ENCODE measurements at places on chromosomes 7 and 10.

- DNase-seq, result no peak
These were observed 14.0 kb downstream of the TMEM130 start for GRCh38 chr7:98855610-98856422.

DNA sequence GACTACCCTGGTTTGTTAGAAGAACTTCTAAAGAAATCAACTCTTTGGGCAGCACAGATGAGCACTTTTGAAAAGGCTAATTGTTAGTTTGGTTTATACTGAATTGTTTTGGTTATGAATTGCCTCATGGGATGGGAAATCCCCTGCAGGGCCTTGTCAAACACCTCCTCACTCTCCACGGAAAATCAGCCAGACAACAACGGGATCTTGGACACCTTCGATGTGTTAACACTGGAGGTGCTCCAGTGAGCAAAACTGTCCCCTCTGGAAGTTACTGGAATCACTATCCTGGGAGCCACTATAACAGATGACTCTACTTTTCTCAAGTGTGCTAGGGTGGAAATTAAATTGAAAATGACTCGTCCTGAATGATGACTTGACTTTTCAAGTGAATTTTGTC lies 38.7 kb downstream of the CDK6 start:
- no peak for DNase-seq

DNA sequence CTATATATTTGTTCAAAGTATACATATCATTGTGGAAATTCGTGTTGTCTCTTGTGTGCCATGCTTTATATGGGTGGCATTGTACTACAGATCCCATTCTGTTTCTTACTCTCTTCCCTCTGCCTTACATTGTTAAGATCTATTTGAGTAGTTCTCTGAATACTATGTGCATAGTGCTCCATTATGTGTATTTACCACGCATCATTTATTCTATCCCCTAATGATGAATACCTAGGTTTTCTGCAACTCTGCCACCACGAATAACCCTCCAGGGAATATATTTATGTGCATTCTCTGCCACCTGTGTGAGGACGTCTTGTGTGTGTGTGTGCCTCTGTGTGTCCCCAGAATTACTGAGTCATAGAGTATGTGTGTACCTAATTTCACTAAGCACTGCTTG lies 431.2 kb upstream of the C7orf33 start:
- DNase-seq, result no peak

DNA sequence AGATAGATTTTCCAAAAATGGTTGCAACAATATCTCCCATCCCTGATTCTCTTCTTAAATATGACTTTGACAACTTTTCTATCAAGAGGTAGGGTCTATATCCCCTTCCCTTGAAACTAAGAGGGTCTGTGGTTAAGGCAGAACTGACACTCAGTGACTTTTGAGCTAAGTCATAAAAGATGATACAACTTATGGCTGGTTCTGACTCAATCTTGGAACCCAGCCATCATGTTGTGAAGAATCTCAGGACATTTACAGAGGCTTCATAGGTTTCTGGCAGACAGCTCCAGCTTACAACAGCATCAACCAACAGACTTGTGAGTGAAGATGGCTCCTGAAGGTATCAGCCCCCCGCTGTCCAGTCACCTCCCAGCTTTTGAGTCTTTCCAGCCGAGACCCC lies 203.5 kb downstream of the RNLS start:
- no peak for DNase-seq

DNA sequence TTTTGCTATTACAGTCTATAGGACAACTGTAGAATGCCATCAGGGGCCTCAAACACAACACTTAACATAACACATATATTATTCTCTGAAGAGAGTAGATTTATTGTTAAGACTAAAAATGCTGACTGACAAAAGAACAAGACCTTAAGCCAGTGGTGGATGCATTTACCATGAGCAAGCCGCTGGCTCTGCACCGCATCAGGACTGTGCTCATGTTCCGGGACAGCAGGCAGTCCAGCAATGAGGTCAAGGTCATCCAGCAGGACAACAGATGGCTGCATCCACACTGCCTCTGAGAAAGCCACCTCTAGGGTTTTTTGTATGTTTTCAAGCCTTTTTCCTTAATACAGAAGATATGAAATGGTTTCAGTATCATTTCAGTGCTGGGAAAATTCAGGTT lies 23.8 kb downstream of the PEX1 start:
- DNase-seq, result no peak

DNA sequence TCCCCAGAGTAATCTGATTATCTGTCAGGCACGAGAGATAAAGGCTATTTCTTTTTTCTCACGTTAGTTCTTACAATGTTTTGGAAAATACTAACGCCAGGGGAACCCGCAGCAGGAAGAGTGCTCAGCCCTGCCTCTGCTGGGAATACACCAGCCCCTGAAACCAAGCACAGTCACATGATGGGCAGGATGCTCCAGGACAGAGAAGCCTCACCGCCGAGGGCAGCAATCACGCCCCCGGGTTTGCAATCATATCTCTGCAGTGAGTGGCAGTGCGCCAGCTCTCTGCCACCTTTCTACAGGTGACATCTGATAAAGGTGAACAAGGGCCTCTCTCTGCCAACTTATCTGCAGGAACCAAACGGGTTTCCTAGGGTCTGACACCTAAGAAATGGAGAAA lies 39.8 kb downstream of the BRI3 start:
- no peak for DNase-seq

- no peak for DNase-seq
These were observed 56.4 kb downstream of the ICA1 start for GRCh38 chr7:8205537-8205936.

DNA sequence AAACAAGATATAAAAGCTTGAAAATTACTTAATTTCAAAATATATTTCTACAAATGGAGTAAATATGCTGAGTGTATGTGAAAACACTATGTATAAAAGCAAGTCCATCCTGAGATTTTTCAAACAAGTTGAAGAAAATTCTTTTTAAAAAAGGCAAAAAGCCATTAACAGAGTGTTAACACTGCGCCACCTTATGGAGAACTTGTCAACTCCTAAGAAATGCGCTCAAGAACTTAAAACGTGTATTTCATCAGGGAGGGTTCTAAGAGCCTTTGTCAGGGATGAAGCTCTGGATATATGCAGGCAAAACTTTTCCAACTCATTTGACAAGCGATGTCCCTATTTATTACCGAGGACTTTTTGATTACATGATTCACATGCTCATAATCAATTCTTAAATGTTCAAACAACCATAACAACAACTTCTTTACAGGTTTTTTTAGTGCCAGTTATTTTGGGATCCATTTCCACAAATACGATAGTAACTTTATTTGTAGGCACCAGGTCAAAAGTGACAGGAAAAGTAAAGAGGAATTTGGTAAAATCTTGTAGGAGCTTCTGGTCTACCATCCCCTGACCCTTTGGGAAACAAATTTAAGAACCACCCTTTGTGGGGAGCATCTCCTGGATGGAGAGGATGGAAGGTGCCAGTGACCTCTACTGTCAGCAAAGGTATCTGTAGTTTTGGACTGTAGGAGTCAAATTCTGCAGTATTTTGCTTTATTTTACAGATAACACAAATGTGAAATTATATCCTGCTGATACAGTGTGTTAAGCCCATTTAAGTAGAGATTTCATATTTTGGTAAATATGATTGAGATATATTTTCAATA lies 23.2 kb downstream of the CALCR start:
- DNase-seq, result no peak

GRCh38 chr10:44965104-44965503 lies 5.5 kb downstream of the RASSF4 start:
- DNase-seq, result no peak

DNA sequence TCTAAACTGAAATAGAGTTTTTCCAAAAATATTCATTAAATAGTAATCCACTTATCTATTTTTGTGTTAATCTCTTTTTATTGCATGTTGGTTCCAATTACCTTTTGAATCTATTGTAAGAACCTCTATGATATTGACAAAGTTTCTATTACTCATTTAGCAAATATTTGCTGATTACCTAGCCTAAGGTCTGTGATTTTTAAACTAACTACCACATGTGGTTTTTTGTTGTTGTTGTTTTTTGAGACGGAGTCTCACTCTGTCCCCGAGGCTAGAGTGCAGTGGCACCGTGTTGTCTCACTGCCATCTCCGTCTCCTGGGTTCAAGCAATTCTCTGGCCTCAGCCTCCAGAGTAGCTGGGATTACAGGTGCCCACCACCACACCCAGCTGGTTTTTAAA lies 2.0 kb upstream of the ASB13 start:
- DNase-seq, result no peak

GRCh38 chr10:97012470-97012869 lies 173.3 kb downstream of the SLIT1 start:
- DNase-seq, result no peak

All from left cardiac atrium (tissue), 4 donors.